ENCODE measurements at places on chromosomes 7 and 10.

DNA sequence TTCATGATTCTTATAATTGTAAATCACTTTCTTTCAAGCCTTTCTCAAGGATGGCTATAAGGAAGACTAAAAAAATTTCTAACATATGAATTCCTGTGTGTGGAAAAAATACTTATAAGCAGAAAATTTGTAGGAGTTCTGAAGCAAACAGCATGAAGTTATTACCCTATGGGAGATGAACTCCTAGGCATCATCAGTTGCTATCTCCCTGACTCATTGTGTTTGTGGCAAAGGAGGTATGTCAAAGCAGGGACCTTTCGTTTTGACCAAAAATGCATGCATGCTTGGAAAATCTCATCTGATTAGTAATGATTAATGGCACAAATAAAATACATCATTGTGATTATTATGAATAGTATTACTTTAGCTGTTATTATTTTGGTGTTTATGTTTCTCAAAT, 59.4 kb downstream of the CALCR start:
- DNase-seq, result no peak

DNA sequence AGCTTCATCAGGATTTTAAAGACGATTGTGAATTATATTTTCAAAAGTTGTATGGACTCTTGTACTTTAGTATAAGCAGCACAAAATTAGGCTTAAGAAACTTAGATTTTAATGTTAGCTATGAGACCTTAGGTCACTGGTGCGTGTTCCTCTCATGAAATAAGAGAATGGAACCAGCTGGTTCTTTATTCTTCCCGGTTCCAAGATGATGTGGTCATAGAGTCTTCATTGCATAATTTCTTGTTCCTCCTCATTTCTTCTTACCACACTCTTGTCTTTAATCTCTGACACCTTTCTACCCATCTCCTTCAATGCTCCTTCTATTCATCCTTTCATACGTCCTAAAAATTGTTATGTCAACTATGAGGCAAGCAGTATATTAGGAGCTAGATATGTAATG, 437.2 kb downstream of the AUTS2 start:
- no peak for DNase-seq

DNA sequence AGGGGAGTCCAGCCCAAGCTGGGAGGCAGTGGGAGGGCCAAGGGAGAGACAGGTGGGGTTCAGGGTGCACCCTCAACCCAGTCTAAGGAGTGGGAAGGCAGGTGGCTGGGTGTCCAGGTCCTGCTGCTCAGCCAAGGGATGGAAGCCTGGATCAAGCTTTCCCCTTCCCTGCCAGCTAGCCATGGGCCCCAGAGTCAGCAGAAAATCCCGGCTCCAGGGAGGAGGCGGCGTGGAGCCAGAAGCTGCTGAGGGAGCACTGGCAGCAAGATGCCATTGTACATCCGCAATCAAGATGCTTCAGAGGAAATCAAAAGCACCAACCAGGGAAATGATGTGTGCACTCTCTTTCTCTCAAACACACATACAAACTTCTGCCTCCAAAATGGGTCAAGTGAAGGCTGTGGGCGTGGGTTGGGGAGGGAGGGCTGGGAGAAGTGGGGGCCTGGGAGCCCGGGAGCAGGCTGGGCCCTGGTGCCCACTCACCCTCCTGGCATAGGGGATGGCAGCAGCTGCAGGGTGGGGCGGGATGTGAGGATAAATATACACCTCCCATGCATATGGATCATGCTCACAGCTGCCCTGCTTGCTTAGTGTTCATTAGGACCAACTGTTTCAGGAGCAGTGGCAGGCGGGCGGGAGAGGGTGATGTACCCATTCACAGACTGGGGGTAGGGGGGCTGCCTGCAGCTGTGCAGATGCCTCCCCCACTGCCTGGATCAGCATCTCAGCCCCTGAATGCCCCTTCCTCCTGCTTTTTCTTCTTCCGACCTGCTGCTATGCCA, 24.2 kb downstream of the TRIM8 start:
- no peak for DNase-seq

DNA sequence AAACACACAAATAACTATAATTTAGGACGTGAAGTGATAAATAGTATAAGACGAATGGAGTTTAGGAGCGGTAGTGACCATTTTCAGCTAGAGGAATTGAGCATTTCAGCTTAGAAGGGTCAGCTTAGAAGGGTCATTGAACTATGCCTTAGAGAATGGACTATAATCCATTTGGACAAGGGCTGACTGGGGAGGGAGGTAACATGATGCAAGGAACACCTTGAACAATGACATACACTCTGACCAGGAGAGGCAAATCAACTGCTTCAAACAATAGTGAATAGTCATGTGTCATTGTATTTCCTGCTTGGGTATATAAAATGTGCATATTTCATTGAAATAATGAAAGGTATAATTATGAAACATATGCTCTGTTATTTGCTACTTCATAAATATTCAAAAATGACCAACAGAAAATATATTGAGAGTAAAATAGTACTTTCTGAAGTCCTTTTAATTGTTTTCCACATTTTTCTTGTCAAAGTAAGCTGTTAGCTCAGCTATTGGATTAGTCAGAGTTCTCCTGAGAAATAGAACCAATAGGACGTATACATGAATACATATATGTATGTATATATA, 40.5 kb upstream of the WASL start:
- DNase-seq, result no peak

- no peak for DNase-seq
Measured at GRCh38 chr7:66399566-66399965, 194.4 kb downstream of the TPST1 start.

Data from stimulated activated CD8-positive, alpha-beta memory T cell treated with anti-CD3 and anti-CD28 coated beads, Interleukin-7, amount 100 ng/mL, for 48 hours (primary cell).